Activated CD8-positive, alpha-beta T cell treated with anti-CD3 and anti-CD28 coated beads, Interleukin-2, amount 10 ng/mL, durations not matched to agents 7 days and 5 days (primary cell): ENCODE measurements at places on chromosomes 6 and 20. TPM values are rescaled to one million over a fixed set of nuclear protein-coding genes. Genes with fewer than 3 reads are reported as not detected.

DNA sequence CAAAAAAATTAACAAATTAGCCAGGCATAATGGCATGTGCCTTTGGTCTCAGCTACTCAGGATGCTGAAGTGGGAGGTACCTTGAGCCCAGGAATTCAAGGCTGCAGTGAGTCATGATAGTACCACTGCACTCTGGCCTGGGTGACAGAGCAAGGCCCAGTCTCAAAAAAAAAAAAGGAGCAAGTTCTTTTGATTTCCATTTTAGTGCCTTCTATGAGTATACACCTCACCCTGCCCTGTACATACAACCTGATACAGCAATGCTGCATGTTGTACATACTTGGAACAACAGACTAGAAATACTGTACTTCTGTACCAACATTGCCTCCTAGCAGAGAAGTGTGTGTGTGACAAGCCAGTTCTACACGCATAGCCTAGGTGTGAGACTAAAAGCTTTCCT is 97.3 kb upstream of the CARMIL1 start:
- H3K4me3 ChIP-seq = no peak overlapping the region
- DNase-seq = no peak
- no peak overlapping the region for H3K27ac ChIP-seq

DNA sequence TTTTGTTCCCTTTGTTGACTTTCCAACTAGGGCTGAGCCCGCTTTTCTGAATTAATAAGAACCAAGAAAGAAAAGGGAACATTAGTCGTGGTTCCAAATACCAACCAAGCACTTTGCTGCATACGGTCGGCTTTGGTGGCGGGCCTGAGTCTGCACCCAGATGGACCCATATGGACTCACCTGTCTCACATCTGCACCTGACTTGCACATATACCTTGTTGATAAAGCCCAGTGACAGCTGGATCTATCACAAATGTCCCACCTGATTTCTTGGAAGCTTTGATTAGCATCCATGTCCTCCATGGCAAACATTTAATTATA is 39.0 kb downstream of the TPD52L1 start:
- H3K27ac ChIP-seq = no peak overlapping the region
- H3K4me1 ChIP-seq = peaks cover 6% of the 10 kb centered on the region
- DNase-seq = no peak
- H3K36me3 ChIP-seq = no peaks in the 10 kb centered on the region
- H3K27me3 ChIP-seq = peaks cover 12% of the 10 kb centered on the region

DNA sequence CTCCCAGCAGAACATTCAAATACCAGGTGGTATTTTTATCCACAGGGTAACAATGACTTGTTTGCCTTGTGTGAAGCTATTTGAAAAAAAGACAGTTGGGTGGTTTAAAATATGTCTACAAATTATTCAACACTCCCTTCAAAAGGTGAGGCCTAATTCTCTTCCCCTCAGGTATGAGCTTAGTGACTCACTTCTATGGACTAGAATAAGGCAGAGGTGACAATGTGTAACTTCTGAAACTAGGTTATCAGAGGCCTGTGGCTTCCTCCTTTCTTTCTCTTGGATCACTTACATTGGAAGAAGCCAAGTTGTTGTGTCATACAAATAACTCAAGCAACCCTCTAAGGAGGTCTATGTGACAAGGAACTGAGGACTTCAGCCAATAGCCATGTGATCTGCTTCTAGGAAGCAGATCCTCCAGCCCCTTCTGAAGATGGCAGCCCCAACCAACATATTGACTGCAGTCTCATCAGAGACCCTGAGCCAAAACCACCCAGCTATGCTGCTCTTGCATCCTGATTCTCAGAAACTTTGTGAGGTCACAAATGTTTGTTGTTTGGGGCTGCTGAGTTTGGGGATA is 102.6 kb downstream of the SNAP25 start:
- H3K27ac ChIP-seq = no peak overlapping the region
- no peak overlapping the region for H3K4me3 ChIP-seq
- H3K4me1 ChIP-seq = peaks cover 3% of the 10 kb centered on the region
- H3K36me3 ChIP-seq = no peaks in the 10 kb centered on the region
- H3K27me3 ChIP-seq = peaks cover 5% of the 10 kb centered on the region

DNA sequence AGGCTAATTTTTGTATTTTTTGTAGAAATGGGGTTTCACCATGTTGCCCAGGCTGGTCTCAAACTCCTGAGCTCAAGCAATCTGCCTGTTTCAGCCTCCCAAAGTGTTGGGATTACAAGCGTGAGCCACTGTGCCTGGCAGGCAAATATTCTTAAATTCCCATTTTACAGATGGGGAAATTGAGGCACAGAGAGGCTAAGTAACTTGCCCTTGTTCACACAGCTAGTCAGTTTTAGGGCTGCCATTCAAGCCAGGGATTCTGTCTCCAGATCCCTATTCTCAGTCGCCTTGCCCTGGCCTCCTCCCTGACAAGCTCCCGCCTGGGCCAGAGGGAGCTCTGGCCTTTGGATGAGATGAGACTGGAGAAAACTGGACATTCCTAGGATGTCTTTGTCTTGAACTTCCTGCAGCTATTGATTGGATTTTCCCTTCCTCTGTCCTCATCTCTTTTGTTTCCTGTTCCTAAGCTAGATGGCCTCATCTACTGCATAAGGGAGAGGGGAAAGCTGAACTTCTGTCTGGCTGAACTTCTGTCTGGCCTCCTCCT is 90.5 kb downstream of the NDUFAF5 start:
- H3K27ac ChIP-seq = no peak overlapping the region
- no peaks in the 10 kb centered on the region for H3K36me3 ChIP-seq
- no peaks in the 10 kb centered on the region for H3K27me3 ChIP-seq
- no peak for DNase-seq

GRCh38 chr6:40457261-40457660 is 129.9 kb downstream of the LRFN2 start:
- H3K4me3 ChIP-seq = no peak overlapping the region
- no peaks in the 10 kb centered on the region for H3K4me1 ChIP-seq
- no peak overlapping the region for H3K27ac ChIP-seq
- DNase-seq = no peak
- H3K27me3 ChIP-seq = peaks cover 17% of the 10 kb centered on the region

CST7 gene
- total RNA-seq = 43.9 TPM
